ENCODE measurements at places on chromosomes 7 and 10.

DNA sequence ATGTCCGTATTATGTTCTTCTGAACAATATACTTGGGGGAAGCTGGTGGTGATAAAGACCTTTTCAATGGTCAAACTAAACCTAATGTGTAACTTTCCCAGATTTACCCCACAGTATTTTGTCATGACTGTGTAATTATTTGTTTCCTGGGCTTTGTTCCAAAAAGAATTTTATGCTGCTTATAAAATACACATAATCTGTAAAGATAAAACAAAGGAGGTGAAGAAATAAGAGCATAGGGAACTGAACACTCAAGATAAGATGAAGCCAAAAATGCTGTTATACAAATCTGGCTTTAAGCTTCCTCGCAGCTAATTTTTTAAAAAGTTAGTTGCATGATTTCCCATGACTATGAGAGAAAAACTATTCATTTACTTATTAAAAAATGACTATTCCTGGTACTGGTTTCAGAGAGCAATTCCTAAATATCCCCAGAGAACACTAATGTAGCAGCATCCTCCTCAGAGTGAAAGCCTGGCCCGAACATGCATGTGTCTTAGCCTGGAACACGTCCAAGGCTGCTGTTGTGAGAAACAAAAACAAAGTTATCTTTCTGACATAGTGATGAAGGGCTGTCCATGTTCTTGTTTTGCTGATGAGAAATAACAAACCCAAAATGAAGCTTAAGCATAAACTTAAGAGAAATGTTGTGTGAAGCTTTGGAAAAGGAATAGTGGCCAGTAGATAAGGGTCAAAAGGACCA is 33.9 kb downstream of the MALSU1 start:
- DNase-seq: no peak

DNA sequence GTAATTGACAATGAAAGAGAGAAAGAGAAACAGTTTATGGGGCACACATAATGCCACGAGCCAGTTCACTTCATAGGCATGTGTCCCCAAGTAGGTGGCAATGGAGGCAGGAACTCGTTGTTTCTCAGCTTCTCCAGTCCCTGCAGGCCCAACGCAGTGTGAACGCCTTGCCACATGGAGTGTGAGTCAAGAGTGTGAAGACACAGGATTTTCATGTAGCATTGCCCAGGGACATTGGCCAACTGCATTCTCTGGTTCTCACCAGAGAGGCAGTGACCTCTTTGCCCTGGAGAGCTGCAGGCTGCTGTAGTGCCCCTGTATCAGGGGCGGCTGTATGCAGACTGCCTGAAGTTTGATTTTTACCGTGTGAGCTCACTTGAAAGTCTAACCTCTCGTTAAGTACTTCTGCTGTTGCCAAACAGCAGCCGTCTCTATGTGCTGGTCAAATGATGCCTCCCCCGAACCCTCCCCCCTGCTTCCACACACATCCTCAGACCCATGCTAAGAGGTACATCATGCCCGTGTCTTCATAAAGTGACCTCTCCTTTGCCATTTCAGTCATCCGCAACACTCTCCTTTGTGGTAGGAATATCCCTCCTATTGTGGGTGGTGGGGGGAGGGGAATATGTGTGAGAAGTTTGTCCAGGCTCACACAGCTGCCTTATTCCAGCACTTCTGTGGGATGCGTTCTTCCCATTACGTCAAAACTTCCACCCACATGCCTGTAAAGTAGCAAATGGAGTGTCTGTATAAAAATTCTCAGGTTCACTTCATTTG is 12.7 kb downstream of the LRRC18 start:
- DNase-seq: no peak

- no peak for DNase-seq
Observed at GRCh38 chr7:6571160-6571779, 6.0 kb upstream of the ZDHHC4 start.

GRCh38 chr10:62335326-62335725 is 38.8 kb upstream of the ZNF365 start:
- no peak for DNase-seq

- no peak for DNase-seq
Observed at GRCh38 chr10:114758331-114758730, 63.2 kb upstream of the FHIP2A start.

- DNase-seq: no peak
Observed at GRCh38 chr10:86327954-86328725, 38.5 kb downstream of the GRID1 start.

- DNase-seq: no peak
Observed at GRCh38 chr10:78358982-78359381, 325.3 kb downstream of the RPS24 start.

DNA sequence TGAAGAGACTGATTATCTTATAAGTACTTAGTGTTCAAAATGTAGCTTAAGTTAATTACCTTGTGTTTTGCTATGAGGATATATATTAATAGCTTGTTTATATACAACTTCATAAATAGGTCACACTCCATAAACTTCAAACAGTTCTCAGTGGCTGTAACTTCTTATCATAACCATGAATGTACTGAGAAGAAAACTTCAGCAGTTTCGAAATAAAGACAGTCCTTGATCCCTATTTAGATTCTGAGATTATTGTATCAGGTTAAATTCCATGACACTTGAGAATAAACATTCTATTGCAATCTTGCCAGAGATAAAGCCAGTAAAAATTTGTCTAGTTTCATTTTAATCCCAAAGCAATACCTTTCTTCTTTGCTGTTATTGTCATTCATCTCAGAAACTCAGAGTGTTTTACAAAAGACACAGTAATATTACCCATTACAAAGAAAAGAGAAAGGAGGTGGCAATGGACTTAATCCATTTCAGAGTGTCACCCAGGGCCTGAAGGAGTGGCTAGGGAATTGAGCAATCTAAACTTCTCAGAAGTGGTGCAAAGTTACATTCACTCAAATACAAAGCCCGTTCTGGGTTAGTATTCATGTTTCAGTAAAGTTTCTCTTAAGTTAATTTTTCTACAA is 403.6 kb downstream of the SEMA3D start:
- no peak for DNase-seq

DNA sequence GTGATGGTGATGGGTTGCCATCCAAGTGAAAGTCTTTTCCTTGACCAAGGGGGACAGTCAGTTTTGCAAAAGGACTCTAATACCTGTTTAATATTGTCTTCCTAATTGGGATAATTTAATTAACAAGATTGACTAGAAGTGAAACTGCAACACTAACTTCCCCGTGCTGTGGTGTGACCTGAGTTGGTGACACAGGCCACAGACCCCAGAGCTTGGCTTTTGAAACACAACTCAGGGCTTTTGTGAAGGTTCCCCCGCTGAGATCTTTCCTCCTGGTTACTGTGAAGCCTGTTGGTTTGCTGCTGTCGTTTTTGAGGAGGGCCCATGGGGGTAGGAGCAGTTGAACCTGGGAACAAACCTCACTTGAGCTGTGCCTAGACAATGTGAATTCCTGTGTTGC is 6.9 kb downstream of the PPIF start:
- no peak for DNase-seq

GRCh38 chr10:103127241-103127640 is 65.8 kb downstream of the NT5C2 start:
- DNase-seq: no peak

All from iPS DF 6.9 (cell line).